Left kidney (tissue), 8 donors: ENCODE measurements at places on chromosomes 4 and X.

DNA sequence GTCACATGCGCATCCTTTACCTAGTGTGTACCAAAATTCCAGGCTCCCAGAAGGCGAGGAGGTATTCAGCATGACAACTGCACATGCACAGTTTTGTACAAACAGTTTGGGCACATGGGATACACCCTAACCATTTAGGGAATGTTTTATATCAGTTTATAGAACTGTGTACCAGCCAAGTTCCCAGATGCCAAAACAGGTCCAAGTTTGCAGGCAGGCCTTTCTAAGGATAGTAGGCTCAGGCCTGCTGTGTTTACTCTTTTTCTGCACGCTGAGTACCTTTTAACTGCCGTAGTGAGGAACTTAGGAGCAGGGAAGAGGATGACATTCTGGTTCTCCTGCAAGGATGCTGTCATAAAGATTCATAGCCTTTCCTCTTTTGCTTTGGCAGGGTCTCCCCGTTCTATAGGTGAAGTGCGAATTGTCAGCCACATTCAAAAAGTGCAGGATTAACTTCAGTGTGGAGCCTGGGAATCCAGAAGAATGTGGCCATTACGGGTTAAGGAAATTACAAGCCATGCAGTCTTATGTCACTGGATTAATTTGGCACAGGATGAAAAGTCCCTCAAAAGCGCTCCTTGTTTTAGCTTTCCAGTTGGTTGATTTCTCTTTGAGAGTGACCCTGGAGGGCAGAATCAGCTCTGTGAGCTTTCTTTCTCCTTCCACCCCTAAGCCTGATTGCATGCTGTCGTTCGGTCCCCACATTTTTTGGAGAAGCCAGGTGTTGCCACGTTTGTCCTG lies 259.8 kb downstream of the ARHGAP10 start:
- DNase-seq: no peak

GRCh38 chr4:183950536-183950935 lies 45.4 kb downstream of the STOX2 start:
- no peak for DNase-seq

DNA sequence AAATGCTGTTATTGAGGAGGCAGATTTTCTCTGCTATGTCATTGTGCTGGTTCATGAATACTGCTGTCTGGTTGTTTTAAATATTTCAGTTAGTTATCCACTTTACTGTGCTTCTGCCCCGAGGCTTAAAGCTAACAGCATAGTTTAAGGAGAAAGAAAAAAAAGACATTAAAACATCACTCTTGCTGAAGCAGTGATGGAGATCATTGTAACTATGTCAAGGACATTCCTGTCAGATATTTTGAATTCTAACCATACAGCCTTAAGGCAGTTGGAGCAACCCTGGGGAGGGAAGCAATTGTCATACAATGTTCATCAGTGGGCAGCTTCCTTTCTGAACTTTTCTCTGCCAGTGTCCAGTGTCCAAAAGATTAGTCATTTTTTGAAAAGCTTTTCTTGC lies 199.0 kb upstream of the DDX53 start:
- DNase-seq: no peak

DNA sequence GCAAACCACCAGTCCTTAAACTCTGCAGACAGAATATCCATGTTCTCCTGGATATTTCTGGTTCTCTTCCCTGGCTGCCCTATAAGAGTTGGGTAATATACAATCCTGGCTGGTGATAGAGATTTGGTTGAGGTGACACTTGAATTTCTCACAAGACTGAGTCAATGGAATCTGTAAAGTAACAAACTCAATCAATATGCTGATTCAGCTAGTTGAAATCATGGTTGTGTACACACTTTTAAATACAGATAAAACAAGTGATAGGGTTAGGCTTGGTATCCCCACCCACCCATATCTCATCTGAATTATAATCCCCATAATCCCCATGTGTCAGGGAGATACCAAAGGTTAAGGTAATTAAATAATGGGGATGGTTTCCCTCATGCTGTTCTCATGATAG lies 349.2 kb upstream of the MAD2L1 start:
- no peak for DNase-seq

DNA sequence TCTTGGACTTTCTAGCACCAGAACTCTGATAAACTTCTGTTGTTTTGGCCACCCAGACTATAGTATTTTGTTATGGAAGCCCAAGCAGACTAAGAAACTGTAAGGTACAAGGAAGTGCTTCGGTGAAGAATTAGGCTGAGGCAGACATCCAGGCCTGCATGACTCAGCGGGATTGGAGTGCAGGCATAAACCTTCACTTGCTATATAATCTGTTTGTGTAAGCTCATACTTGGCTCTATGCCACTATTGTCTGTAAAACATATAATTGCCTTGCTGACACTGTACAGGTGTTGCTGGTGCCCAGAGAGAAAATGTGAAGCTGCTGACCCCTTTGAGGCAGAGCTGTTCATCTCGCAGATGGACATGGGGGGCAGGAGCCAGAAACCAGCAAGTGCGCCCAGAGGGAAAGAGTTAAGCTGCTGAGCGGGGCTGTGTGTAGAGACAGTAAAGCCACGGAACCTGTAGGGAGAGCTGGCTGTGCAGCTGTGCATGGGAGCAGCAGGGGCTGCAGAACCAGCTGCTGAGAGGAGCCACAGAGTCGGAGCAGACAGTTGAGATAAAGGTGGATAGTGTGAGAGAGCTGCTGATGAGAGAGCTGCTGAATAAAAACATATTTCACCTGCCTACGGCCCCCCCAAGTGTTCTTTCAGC lies 96.2 kb downstream of the RBM46 start:
- no peak for DNase-seq

DNA sequence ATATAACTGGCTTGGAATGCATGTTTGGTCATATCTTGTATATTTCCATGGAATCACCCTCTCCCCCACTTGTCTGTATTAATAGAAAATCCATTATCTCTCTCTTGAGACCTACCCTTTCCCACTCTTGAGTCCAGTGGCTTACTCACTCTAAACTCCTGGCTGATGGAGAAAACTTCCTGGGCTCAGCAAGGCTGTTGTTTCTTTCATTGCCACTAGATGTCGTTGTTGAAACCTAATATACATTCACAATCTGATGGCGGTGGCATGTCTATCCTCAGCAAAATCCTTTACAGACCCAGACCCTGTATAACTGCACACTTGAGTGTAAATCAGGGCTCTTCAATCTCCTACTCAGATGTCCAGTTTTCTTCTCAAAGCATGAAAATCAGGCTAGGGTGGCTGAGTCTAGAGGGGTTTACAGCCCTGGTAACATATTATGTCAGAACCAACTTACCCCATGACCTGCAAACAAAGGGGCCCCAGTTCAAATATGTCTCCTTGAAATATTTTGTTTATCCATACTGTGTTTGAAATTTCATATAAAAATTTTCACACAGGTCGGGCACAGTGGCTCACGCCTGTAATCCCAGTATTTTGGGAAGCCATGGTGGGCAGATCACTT lies 70.0 kb upstream of the FAM241A start:
- DNase-seq: no peak

- no peak for DNase-seq
These were observed 145.6 kb upstream of the SCML1 start for GRCh38 chrX:17591741-17592110.

GRCh38 chr4:155119006-155119405 lies 89.4 kb upstream of the NPY2R start:
- no peak for DNase-seq

DNA sequence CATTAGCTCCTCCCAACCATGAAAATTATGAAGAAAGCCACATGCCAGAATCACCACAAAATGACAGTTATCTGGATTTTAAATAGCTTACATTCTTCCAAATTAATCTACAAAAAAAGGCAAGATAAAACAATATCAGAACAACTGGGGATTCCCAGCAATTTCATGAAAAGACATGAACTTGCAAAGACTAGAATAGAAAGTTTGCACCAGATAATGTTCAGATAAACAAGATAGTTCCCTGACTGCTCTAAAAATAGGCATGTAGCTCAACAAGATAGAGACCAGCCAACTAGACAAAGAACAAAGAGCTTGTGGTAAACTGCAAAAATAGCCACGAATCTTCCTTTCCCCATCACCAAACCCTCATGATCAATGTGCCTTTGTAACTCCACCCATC lies 30.3 kb upstream of the DDX53 start:
- no peak for DNase-seq

DNA sequence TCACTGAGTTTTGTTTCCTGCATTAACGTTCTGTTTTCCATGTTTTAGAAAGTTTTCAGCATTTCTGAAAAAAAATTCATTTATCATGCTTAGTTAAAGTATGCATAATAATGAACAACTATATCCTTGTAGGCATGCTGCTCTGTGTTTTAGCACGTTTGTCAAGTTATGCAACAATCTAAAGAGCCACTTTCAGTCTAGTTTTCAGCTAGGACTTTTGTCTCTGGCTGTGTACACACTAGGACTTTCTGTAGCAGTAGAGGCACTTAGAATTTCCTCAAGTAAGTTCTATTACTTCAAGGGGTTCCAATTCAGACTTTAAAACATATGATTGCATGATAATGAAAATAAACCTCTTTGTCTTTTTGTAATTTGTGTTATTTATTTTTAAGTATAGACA lies 12.4 kb downstream of the DCAF8L1 start:
- DNase-seq: no peak

DNA sequence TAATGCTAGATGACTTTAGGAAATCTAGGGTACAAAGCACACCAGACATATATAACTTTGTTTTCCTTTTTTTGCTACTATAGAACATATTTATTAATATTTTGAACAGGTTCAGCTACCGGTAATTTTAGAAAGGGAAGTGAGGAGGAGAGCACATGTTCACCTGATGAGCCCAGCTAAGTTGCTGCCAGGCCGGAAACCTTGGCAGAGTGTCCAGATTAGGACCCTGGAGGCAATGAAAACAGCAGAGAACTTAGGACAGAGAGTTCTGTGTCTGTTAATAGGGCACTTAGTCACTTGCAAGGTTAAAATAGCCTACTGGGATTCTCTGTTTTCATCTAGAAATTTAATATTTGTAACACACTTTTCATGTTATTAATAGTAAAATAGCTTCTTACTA lies 348.9 kb upstream of the CPEB2 start:
- DNase-seq: no peak
